ENCODE measurements at places on chromosomes 3 and 15.

DNA sequence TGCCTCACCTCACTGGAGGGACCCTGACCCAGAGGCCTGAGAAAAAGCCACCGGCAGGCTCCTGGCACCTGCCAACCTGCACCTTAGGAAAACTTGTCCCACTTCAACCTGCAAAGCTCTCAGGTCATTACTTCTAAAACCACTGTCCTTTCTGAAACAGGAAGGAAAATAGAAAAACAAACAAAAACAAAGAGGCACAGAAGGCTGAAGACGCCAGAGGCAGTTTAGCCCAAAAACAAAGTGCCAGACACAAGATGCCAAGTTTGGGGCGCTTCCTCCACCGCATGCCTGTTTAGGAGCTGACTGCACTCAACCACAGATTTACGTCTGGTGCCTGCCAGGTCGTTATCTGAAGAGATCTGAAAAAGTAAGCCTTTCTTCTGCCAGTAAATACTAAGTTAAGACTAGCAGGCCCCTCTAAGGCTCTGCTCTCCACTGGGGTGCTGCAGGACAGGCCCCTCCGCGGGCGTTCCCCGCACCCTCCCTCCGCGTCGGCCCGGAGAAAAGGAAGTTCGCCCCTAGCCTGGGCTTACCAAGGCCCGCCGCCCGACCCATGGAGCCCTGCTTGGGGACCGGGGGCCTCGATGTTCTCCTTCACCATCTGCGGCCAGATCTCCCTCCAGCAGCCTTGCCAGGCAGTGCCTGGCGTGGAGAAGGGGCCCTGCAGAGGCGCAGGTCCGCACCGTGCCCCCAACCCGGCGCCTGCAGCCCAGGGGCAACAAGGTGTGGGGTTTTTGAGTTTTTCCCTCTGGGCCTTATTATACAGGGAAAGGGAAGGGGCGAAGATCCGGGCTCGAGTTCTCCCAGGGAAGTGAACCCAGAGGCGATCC is 1.3 kb downstream of the GOLGA8A start:
- no peak for DNase-seq

DNA sequence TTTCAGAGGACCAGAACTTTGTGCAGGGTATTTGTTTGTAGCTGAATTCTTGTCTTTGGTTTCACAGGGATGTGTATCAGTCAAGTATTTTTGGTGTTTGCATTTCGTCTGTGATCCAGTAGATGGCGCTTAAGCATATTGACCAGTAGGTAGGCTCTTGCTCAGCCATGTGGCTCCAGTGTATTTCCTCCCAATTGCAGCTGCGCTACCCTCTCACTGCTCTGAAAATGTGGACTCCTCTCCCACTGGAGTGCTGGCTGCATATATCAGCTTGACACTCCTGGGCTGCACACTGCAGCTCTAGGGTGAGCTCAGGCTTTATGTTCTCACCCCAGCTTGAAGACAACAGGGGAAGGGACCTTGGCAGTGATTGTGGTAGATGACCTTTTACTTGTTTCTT is 1264.3 kb upstream of the ALCAM start:
- no peak for DNase-seq

DNA sequence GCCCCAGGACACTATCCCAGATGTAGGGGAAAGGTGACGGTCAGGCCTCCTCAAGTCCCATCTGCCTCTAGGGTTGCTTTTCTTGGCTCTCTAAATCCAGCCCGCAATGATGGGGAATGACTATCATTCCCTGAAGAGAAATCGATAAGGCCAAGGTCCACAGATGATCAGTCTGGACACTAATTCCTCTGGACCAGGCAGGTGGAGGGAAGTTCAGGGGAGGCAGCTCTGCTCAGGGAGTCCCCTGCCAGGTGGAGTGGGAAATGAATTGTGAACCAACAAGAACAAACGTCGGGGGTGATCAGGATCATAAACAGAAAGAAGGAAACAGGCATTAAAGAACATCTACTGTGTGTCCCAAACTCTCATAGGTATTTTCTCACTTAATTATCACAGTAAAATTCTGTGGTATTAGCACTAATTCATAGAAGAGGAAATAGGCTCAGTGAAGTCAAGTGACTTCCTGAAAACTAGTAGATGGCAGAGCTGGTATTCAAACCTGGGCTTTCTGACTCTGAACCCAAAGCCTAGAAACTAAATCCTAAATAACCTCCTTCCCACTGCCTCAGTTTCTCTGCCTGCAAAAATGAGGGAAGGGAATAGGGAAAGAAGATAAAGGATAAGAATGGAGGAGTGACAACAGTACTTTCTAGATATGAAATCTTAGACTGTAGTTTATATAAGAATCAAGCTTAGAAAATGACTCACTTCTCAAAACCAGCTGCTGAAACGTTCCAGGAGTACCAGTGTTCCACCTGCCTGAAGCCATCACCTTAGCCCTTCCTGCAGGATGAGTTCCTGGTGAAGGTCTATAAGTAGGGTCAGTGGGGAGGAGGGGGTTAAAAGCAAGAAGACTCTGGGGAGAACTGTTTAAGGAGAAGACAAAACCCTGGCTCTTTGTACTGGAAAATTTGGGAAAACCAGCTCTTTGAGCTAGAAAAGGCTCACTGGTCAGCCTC is 7.5 kb downstream of the BMF start:
- DNase-seq: no peak

DNA sequence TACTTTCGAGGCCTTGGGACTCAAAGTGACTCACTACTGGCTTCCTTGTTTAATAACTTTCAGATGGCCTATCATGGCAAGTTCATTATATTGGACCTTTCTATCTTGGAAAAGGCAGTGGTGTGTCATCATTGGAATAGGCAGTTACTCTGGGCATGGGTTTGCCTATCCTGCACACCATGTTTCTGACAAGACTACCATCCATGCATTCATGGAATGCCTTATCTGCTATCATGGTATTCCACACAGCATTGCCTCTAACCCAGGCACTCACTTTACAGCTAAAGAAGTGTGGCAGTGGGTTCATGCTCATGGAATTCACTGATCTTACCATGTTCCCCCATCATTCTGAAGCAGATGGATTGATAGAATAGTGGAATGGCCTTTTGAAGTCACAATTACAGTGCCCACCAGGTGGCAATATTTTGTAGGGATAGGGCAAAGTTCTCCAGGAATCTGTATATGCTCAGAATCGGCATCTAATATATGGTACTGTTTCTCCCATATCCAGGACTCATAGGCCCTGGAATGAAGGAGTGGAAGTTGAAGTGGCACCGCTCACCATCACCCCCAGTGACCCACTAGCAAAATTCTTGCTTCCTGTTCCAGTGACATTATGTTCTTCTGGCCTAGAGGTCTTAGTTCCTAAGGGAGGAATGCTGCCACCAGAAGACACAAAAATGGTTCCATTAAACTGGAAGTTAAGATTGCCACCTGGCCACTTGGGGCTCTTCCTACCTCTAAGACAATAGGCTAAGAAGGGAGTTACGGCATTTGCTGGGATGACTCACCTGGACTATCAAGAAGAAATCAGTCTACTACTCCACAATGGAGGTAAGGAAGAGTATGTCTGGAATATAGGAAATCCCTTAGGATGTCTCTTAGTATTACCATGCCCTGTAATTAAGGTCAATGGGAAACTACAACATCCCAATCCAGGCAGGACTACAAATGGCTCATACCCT is 1161.4 kb downstream of the SI start:
- no peak for DNase-seq

DNA sequence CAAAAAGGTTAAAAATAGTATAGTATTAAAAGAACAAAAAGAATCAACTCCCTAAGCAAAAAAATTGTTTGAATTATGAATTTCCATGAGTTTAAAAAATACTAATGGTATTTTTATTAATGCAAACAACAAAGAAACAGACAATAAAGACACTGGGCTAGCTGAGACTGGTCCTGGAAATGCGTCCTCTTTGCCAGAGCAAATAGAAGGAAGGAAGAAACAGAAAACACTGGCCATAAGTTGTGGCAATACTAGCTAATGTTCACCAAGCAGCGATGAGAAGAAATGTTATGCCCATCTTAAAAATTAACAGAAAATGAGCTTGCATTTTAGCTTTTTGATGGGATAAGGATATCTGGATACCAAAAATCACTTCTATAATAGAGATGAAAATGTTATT is 88.6 kb downstream of the TBL1XR1 start:
- DNase-seq: no peak

DNA sequence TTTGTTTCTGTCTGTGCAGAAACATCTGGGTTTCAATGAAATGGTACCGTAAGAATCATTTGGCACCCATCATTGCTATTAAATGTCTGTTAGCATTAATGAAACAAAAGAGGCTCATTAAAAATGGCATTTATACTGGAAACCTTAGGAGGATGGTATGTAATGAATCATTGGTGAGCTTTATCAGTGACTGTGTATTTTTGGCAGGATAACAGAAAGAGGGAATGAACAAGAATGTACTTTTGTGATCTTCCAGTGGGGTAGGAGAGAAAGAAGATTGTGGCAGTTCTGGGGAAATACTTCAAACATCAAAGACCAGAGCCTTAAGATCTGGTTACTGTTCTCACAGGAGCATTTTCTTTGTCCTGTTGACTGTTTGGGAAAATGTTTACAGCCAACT is 4.7 kb upstream of the DCBLD2 start:
- no peak for DNase-seq

GRCh38 chr3:36736301-36736700 is 28.1 kb downstream of the DCLK3 start:
- no peak for DNase-seq

GRCh38 chr3:188211476-188211875 is 57.5 kb downstream of the LPP start:
- no peak for DNase-seq

- DNase-seq: no peak
Measured at GRCh38 chr15:99306694-99307338, 55.5 kb downstream of the LRRC28 start.

GRCh38 chr15:75232252-75232813 is 25.8 kb upstream of the GOLGA6C start:
- DNase-seq: no peak

GRCh38 chr3:11720917-11721411 is 77.2 kb upstream of the VGLL4 start:
- DNase-seq: no peak

DNA sequence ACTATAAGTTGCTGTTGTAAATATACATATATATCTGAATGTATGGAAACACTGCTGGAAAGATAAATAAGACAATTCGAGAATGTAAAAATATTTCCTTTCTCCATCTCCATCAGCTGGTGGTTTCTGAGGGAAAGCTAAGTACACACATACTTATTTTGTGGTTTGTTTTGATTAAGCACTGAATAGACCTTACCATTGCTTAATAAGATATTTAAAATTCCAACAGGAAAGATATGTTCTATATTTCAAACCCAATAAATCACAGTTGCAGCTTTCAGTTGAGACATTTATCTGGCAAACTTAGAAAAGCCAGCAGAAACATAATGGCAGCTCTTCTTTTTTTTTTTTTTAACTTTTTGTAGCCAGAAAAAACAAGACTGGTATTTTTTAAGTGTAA is 160.4 kb downstream of the VGLL3 start:
- no peak for DNase-seq

DNA sequence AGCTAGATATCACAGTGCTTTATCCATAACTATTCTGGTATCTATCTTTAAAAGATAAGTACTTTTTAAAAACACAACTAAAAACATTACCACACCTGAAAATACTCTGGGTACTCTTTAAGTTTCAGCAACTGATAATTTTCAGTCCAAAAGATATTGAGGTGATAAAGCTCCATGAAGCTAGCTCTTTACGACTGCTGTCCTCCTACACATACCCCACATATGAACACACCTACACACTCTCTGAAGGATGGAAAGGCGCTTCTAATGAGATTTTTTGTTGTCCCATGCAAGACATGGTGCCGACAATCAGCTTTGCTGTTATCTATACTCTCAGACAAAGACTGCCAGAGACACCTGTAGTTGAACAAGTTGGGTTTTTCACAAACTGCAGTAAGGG is 19.1 kb upstream of the TM4SF4 start:
- no peak for DNase-seq

GRCh38 chr3:12719984-12720898 is 38.8 kb downstream of the TMEM40 start:
- DNase-seq: no peak

DNA sequence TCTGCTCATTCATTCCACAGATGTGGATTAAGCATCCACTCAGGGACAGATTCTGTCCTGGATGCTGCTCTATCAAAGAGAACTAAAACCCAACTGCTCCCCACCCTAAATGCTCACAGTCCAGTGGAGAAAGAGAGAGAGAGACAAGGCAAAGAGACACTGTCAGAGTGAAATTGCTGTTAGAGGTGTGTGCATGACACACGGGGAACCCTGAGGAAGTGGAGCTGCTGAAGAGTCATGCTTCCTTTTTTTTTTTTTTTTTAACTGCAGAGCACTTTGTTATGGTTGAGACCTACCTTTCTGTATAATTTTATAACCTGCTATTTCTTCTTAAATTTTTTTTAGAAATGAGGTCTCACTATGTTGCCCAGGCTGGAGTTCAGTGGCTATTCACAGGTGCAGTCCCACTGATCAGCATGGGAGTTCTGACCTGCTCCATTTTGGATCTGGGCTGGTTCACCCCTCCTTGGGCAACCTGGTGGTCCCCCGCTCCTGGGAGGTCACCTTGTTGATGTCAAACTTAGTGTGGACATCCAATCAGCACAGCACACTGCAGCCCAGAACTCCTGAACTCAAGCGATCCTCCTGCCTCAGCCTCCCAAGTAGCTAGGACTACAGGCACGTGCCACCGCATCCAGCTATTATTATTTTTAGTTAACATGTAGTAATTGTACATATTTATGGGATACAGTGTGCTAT is 18.2 kb upstream of the PSTPIP1 start:
- DNase-seq: no peak

GRCh38 chr3:168618827-168619470 is 523.2 kb upstream of the GOLIM4 start:
- DNase-seq: no peak
